ENCODE measurements at places on chromosomes 2 and 18. TPM values are rescaled to one million over a fixed set of nuclear protein-coding genes. Genes with fewer than 3 reads are reported as not detected.
A peak's percentile ranks its signal among the peaks of the same experiment; 100 is the strongest.

GRCh38 chr18:36128530-36128870, 640 bp downstream of the SLC39A6 start:
- H3K36me3 ChIP-seq = peaks cover 8% of the 10 kb centered on the region
- H3K4me1 ChIP-seq = peaks cover 37% of the 10 kb centered on the region
- no peaks in the 10 kb centered on the region for H3K27me3 ChIP-seq
- peak overlapping the region; percentile 96 for H3K27ac ChIP-seq

GRCh38 chr18:54824761-54825160, 3.5 kb upstream of the RAB27B start:
- H3K4me1 ChIP-seq = no peaks in the 10 kb centered on the region
- H3K36me3 ChIP-seq = no peaks in the 10 kb centered on the region
- H3K27ac ChIP-seq = no peak overlapping the region

- no peaks in the 10 kb centered on the region for H3K36me3 ChIP-seq
- peaks cover 12% of the 10 kb centered on the region for H3K4me1 ChIP-seq
- no peak overlapping the region for H3K27ac ChIP-seq
- H3K4me3 ChIP-seq = no peak overlapping the region
- no peak for DNase-seq
These were observed 113.7 kb upstream of the SPRED2 start for GRCh38 chr2:65545837-65546805.

GRCh38 chr2:170063456-170064235, 114.3 kb upstream of the MYO3B start:
- H3K27me3 ChIP-seq = no peaks in the 10 kb centered on the region
- no peak overlapping the region for H3K27ac ChIP-seq
- H3K4me3 ChIP-seq = no peak overlapping the region
- DNase-seq = no peak

- H3K27ac ChIP-seq = no peak overlapping the region
- no peaks in the 10 kb centered on the region for H3K4me1 ChIP-seq
- no peak overlapping the region for H3K4me3 ChIP-seq
- DNase-seq = no peak
- peaks cover 15% of the 10 kb centered on the region for H3K36me3 ChIP-seq
These were observed 15.3 kb downstream of the SEH1L start for GRCh38 chr18:12963069-12963468.

DNA sequence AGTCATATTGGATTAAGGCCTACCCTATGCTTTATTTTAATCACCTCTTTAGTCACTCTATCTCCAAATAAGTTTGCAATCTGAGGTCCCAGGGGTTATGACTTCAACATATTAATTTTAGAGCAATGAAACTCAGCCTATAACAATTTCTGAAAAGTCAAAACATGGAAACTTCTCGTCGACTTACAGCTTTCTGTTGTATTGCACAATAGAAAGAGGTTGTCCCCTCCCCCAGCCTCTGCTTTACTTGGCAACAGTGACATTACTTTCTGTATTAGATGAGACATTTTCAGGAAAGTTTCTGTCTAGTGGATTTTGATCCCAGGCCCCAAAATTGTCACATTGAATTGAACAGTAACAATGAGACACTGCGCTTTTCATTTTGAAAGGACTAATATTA, 326.4 kb downstream of the THSD7B start:
- no peaks in the 10 kb centered on the region for H3K4me1 ChIP-seq
- H3K27me3 ChIP-seq = no peaks in the 10 kb centered on the region
- DNase-seq = no peak
- no peaks in the 10 kb centered on the region for H3K36me3 ChIP-seq

- H3K4me1 ChIP-seq = no peaks in the 10 kb centered on the region
- DNase-seq = no peak
- H3K36me3 ChIP-seq = no peaks in the 10 kb centered on the region
- H3K27me3 ChIP-seq = no peaks in the 10 kb centered on the region
These were observed 157.5 kb upstream of the TACR1 start for GRCh38 chr2:75356865-75357264.

DNA sequence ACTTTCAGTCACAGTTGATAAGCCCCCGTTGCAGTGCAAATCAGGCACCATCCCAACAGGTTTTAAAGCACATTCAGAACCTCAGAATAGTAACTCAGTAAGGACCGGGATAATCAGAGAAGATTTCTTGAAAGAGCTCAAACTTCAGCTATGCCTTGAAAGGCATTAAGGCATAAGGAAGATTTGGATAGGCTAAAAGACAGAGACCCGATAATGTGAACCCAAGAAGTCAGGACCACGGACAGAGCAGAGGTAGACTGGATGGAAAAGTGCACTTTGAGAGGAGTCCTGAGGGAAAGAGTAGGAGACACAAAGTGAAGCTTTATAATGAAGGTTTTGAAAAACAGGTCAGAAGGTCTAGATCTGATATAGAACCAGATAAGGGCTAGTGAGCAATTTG, 36.9 kb upstream of the KLF7 start:
- no peaks in the 10 kb centered on the region for H3K27me3 ChIP-seq
- H3K36me3 ChIP-seq = no peaks in the 10 kb centered on the region
- no peaks in the 10 kb centered on the region for H3K4me1 ChIP-seq
- no peak overlapping the region for H3K4me3 ChIP-seq

DNA sequence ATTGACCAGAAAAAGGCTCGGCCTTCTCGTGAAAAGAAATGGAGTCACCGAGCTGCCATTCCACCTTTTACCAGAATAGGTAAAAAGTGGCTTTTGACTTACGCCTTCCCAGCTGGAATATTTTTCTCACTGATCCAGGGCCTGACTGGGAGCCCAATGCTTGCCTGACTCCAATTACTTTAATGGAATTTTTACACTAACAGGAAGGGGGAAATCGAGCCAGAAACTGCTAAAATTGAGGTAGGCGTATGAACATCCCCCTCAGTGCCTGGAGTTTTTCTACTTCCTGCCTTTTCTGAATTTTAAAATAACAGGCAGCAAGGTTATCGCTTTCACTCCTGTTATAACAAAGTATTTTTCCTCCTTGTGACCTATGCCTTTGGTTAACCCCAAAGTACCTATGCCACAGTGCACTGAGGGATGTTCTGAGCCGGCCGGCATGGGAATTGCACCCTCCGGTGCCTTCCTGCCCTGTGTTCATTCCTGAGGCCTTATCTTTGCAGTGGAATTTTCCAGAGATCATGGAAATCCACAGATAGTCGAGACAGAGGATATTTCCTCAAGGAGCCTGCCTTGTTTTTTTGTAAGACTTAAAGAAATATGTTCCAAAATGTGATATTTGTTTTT, 18.3 kb upstream of the RPL31 start:
- H3K27me3 ChIP-seq = no peaks in the 10 kb centered on the region
- H3K36me3 ChIP-seq = peaks cover 8% of the 10 kb centered on the region
- H3K27ac ChIP-seq = peak overlapping the region; percentile 65
- H3K4me3 ChIP-seq = no peak overlapping the region
- peaks cover 12% of the 10 kb centered on the region for H3K4me1 ChIP-seq

- H3K36me3 ChIP-seq = no peaks in the 10 kb centered on the region
- H3K4me3 ChIP-seq = no peak overlapping the region
- no peaks in the 10 kb centered on the region for H3K27me3 ChIP-seq
- DNase-seq = no peak
These were observed 21.6 kb upstream of the SLC35G4 start for GRCh38 chr18:11587846-11588245.

- H3K4me3 ChIP-seq = no peak overlapping the region
- no peaks in the 10 kb centered on the region for H3K36me3 ChIP-seq
- DNase-seq = no peak
- no peak overlapping the region for H3K27ac ChIP-seq
These were observed 110.9 kb upstream of the L3MBTL4 start for GRCh38 chr18:6525604-6526003.

DNA sequence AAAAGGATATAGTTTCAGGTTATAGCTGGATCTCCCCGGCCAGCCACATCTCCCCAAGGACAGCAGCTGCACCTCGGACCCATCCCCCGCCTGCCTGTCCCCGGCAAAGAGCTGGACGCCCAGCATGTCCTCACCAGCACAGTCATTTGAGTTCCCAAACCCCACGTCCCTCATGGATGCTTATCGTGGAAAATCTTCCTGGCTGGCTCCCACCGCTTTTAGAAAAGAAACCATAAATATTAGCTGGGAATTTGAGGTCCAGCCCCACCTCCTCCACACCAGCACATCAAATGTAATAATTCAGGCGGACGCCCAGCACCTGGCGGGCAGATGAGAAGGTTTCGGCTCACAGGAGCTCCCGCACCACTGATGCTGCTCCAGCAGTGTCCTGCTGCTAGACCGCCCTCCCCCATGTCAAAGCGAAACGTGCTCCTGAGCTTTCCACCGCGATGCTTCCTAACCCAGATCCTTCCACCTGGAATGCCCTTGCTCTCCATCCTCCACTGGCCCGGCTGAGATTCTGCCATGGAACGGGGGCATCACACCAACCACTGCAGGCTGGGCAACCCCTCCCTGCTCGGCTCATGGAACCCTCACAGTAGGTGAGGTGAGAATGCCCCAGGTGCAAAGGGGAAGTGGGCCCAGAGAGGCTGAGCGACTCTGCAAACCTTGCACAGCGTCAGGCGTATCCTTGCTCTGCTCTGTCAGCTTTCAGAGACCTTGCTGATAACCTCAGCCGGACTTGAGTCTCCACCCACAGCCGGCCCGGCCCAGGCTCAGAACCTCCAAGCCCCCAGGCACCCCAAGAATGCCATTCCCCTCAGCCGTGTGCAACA, 71.5 kb upstream of the GPC1 start:
- peaks cover 57% of the 10 kb centered on the region for H3K4me1 ChIP-seq
- H3K36me3 ChIP-seq = no peaks in the 10 kb centered on the region
- no peak overlapping the region for H3K27ac ChIP-seq
- no peak for DNase-seq
- no peaks in the 10 kb centered on the region for H3K27me3 ChIP-seq
- peak overlapping the region; percentile 47 for H3K4me3 ChIP-seq

GRCh38 chr2:68548396-68548795, 81.0 kb downstream of the APLF start:
- H3K4me1 ChIP-seq = no peaks in the 10 kb centered on the region
- H3K4me3 ChIP-seq = no peak overlapping the region
- DNase-seq = no peak
- H3K36me3 ChIP-seq = no peaks in the 10 kb centered on the region
- H3K27ac ChIP-seq = no peak overlapping the region
- no peaks in the 10 kb centered on the region for H3K27me3 ChIP-seq

- DNase-seq = no peak
- no peaks in the 10 kb centered on the region for H3K27me3 ChIP-seq
- no peaks in the 10 kb centered on the region for H3K4me1 ChIP-seq
- no peaks in the 10 kb centered on the region for H3K36me3 ChIP-seq
These were observed 25.9 kb upstream of the STEAP3 start for GRCh38 chr2:119197529-119198239.

DNA sequence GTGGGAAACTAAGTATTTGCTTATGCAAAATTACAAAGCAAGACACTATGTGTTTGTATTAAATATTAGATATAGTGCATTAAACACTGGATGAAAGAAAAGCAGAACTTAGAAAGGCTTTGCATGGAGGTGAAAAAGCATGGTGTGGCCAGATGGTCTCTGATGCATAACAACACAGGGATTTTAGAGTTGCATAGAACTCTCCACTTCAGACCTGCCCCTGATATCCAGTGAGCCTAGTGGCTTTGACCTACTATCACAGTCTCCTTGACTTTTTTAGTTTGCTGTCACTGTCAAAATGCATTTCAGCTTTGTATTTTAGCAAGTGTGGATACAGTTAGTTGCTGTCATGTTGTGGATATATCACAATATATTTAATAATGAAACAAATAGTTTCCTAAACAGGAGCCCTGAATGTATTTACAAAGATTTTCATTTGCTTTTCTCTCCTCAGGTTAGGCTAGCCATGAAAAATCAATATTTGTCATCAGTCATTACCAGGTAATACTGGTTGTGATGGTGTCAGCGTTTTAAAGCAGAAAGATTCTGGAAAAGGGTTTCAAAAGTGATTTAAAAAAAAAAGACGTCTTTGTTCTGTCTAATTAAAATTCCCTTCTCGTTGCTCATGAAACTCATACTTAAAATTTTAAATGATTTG, 5.2 kb downstream of the CSRNP3 start:
- no peak overlapping the region for H3K4me3 ChIP-seq
- no peaks in the 10 kb centered on the region for H3K36me3 ChIP-seq

DNA sequence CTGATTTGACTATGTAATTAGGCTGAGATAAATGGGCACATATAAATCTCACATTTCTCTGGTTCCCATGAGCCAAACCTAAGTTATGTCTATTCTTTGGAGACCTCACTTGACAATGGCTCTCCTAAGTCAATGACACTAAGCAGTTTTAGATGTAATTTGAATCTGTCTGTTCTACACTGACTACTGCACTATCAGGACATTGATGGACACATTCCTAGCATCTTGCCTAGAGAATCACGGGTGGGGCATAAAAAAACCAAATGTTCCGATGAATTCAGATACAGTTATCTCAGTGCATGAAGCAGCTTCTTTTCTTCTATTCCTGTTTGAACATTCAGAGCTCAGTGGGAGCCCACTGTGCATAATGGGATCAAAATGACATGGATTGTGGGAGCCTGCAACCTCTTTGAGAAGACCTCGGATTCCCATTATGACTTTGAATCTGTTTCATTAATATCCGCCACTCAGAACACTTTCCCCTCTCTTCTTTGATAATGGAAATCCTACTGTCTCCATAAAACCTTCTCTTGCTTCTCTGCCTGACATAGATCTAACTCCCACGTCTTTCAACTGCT, 110.8 kb downstream of the FSHR start:
- H3K27ac ChIP-seq = no peak overlapping the region
- DNase-seq = no peak
- H3K27me3 ChIP-seq = no peaks in the 10 kb centered on the region
- no peak overlapping the region for H3K4me3 ChIP-seq
- H3K36me3 ChIP-seq = no peaks in the 10 kb centered on the region

DNA sequence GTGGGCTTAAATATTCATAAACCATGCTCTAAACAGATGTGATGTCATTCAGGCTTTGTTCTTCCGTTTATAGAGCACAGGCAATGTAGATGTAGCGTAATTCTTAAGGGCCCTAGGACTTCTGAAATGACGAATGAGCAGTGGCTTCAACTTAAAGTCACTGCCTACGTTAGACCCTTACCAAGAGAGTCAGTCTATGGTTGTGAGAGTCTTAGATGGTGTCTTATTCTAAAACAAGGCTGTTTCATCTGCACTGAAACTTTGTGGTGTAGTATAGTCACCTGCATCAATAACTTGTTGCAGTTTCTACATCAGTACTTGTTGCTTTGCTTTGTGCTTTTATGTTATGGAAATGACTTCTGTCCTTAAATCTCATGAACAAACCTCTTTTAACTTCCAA, 56.0 kb downstream of the PIK3C3 start:
- H3K36me3 ChIP-seq = peaks cover 11% of the 10 kb centered on the region
- no peak overlapping the region for H3K4me3 ChIP-seq
- no peak overlapping the region for H3K27ac ChIP-seq
- H3K4me1 ChIP-seq = no peaks in the 10 kb centered on the region

The CAVIN2 gene
- 14.9 TPM for total RNA-seq

The GALNT3 gene
- total RNA-seq = 3.5 TPM

The SPC25 gene
- 1.1 TPM for total RNA-seq

The CLEC4F gene
- total RNA-seq = 0.54 TPM

Data from thoracic aorta (tissue), 2 donors.